ENCODE measurements at places on chromosomes 11 and 22. TPM values are rescaled to one million over a fixed set of nuclear protein-coding genes. Genes with fewer than 3 reads are reported as not detected.

The NAALAD2 gene
- 24.6 TPM for total RNA-seq

The CACNA1I gene
- 0.22 TPM for total RNA-seq

The NRGN gene
- 7.5 TPM for total RNA-seq

The BAIAP2L2 gene
- total RNA-seq, result 2.6 TPM

The BIRC3 gene
- 0.09 TPM for total RNA-seq

The AGBL2 gene
- 3.7 TPM for total RNA-seq

The PANX1 gene
- 26.1 TPM for total RNA-seq

The CD3D gene
- total RNA-seq, result not detected

The POU2AF2 gene
- not detected for total RNA-seq

The LMO2 gene
- 0.92 TPM for total RNA-seq

The BCO2 gene
- total RNA-seq, result not detected

The CENPM gene
- 45.3 TPM for total RNA-seq

The USP2 gene
- 2.6 TPM for total RNA-seq

The RASD2 gene
- total RNA-seq, result 0.19 TPM

The FADS3 gene
- total RNA-seq, result 28.7 TPM

The YPEL1 gene
- 39.1 TPM for total RNA-seq

The SYTL2 gene
- 34.1 TPM for total RNA-seq

The SAA1 gene
- not detected for total RNA-seq

The SRPRA gene
- 40.0 TPM for total RNA-seq

The ADAMTS8 gene
- total RNA-seq, result not detected

The APOBEC3C gene
- 4.6 TPM for total RNA-seq

The MED15 gene
- 11.4 TPM for total RNA-seq

The SAA4 gene
- not detected for total RNA-seq

The PIK3C2A gene
- total RNA-seq, result 104 TPM

The MMP13 gene
- total RNA-seq, result not detected

The IL17REL gene
- total RNA-seq, result not detected

Measured in neural progenitor cell (in vitro differentiated cells).